Spinal cord (tissue), 10 donors: ENCODE measurements at places on chromosomes 7 and 10. TPM values are rescaled to one million over a fixed set of nuclear protein-coding genes. Genes with fewer than 3 reads are reported as not detected.

MYL10 gene
- not detected for total RNA-seq

SEMA3A gene
- total RNA-seq = 27.4 TPM

NEBL gene
- 157 TPM for total RNA-seq

MYO1G gene
- total RNA-seq = 0.55 TPM

FGFBP3 gene
- total RNA-seq = 17.5 TPM

NUP205 gene
- 46.7 TPM for total RNA-seq

SCIN gene
- total RNA-seq = 7.5 TPM

GTF2IRD1 gene
- 11.7 TPM for total RNA-seq

NKX2-3 gene
- not detected for total RNA-seq

TDRD1 gene
- total RNA-seq = 1.9 TPM

GNGT1 gene
- total RNA-seq = not detected

ANKIB1 gene
- 73.0 TPM for total RNA-seq

GRCh38 chr10:310371-310770 lies 175.1 kb downstream of the ZMYND11 start:
- no peak for DNase-seq
- H3K4me3 ChIP-seq = no peak overlapping the region
- H3K27ac ChIP-seq = no peak overlapping the region
- peaks cover 15% of the 10 kb centered on the region for H3K4me1 ChIP-seq
- H3K36me3 ChIP-seq = peaks cover 54% of the 10 kb centered on the region

DNA sequence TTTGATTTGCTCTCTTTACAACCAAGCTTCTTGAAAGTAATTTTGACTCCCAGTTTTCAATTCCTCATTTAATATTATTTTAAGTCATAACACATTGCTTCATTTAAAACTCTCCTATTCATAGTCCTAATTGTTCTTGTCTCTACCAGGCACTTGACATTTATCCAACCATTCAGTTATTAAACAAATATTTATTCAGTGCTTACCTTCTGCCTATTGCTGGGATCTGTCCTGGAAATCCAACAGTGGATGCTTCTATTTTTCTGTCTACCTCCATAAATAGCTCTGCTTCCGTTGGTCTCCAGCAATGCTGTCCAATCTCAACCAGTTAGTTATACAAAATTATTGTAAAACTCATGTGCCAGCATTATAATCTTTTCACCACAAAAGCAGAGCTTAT lies 615.1 kb downstream of the ZWINT start:
- H3K27me3 ChIP-seq = no peaks in the 10 kb centered on the region
- no peak overlapping the region for H3K27ac ChIP-seq
- no peak for DNase-seq

DNA sequence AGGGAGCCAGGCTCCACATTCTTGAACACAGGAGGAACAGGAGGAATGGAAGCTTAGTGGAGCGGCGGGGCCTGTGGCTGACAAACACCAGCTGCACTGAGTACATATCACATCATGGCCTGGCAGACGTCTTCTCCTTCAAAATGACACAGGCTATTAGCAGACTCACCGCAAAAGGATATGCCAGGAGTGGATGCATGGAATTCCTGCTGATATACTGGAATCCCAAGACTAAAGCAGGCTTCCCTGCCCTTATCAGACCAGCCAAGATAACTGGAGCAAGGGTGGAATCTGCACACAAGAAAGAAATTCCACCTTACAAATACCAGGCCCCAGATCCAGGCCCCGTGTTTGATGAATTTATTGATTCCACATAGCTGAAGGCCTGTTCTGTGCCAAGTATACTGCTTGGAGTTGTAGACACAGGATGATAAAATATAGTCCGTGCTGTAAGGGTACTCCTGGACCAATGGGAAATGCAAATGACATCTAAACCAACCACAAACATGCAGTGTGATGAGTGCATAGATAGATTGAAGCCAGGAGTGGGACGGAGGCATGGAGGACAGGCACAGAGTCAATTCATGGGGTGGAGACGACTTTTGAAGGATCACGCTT lies 480.5 kb upstream of the ZMIZ1 start:
- no peaks in the 10 kb centered on the region for H3K36me3 ChIP-seq
- DNase-seq = no peak
- H3K4me1 ChIP-seq = peaks cover 4% of the 10 kb centered on the region
- H3K4me3 ChIP-seq = no peak overlapping the region
- no peaks in the 10 kb centered on the region for H3K27me3 ChIP-seq

GRCh38 chr10:74058071-74058470 lies 60.2 kb downstream of the VCL start:
- no peaks in the 10 kb centered on the region for H3K27me3 ChIP-seq
- no peaks in the 10 kb centered on the region for H3K36me3 ChIP-seq
- no peak for DNase-seq
- no peak overlapping the region for H3K4me3 ChIP-seq
- no peaks in the 10 kb centered on the region for H3K4me1 ChIP-seq

GRCh38 chr7:121398246-121398645 lies 2.1 kb upstream of the FAM3C start:
- H3K4me1 ChIP-seq = no peaks in the 10 kb centered on the region
- no peak overlapping the region for H3K27ac ChIP-seq

DNA sequence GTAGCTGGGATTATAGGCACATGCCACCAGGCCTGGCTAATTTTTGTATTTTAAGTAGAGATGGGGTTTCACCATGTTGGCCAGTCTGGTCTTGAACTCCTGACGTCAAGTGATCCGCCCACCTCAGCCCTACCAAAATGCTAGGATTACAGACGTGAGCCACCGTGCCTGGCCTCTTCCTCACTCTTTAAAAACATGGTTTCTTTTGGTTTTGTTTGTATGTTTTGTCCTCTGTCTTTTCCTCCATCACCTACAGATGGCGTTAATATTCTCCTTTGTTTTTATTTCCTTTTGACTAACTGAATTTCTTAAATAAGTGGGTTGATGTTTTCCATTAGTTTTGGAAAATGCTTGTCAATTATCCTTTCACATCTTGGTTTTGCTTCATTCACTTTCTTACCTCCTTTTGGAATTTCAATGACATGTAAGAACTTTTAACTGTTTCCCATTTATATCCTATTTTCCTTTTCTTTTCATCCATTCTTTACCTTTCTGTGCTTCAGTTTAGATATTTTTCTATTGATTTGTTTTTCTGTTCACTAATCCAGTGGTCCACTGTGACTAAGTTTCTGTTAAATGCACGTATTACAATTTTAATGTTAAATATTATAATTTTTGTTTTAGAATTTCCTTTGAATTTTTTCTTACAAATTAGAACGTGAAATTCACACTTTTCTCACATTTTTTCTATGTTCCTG lies 104.1 kb downstream of the ZNF467 start:
- H3K4me3 ChIP-seq = no peak overlapping the region
- H3K27ac ChIP-seq = no peak overlapping the region
- DNase-seq = no peak
- H3K4me1 ChIP-seq = no peaks in the 10 kb centered on the region

GRCh38 chr10:122884166-122884565 lies 4.8 kb upstream of the FAM24B start:
- H3K36me3 ChIP-seq = no peaks in the 10 kb centered on the region
- H3K27ac ChIP-seq = no peak overlapping the region
- no peak for DNase-seq

DNA sequence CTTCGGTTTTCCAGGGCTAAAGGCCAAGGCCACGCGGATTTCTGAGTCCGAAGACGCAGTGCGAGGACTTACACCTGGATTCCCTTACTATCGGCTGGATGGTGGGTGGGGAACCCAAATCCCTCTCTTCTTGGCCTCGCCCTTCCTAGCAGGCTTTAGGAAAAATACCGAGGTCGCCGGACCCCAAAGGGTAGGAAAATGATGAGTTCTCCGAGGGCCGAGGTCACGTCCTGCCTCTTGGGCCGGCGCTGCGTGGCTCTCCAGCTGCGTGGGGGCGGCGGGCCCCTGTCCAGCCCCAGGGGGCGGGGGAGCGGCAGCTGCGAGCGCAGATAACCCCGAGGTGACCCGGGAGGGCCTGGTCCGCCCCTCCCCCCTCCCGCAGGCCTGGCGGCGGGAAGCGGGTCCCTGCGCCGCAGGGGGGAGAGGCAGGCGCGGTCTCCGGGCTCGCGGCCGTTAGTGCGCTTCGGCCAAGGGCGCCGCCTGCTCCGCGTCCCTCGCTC lies 805 bp upstream of the HMX3 start:
- peaks cover 58% of the 10 kb centered on the region for H3K4me1 ChIP-seq
- H3K36me3 ChIP-seq = no peaks in the 10 kb centered on the region
- no peak for DNase-seq

- no peaks in the 10 kb centered on the region for H3K4me1 ChIP-seq
- no peaks in the 10 kb centered on the region for H3K36me3 ChIP-seq
- no peak overlapping the region for H3K4me3 ChIP-seq
- H3K27ac ChIP-seq = no peak overlapping the region
- DNase-seq = no peak
These were observed 38.1 kb downstream of the RTKN2 start for GRCh38 chr10:62230344-62231121.

DNA sequence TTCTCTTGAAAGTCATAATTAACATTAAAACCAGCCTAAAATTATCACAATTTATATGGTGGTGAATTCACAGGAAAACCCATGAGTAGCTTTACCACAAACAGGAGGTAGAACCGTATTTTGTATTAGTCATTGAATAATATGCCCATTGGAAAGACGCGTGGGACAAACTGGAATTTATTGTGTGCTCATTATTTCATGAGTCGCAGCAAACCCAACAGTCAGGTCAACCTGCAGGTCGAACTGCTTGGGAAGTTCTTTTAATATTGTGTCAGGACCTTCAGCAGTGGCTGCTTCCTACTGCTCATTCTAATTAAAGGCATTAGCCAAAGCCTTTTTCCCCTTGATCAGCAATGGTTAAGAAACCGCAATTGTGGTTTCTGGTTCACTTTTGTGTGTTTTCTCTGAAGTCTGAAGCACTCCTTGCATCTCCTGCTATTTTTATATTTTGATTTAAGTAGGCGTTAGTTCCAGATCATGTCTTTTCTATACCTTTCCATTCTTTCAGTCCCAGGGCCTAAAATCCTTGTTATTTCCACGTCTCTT lies 100.1 kb downstream of the RAB11FIP2 start:
- no peaks in the 10 kb centered on the region for H3K36me3 ChIP-seq
- no peak overlapping the region for H3K27ac ChIP-seq
- no peak for DNase-seq
- no peak overlapping the region for H3K4me3 ChIP-seq

DNA sequence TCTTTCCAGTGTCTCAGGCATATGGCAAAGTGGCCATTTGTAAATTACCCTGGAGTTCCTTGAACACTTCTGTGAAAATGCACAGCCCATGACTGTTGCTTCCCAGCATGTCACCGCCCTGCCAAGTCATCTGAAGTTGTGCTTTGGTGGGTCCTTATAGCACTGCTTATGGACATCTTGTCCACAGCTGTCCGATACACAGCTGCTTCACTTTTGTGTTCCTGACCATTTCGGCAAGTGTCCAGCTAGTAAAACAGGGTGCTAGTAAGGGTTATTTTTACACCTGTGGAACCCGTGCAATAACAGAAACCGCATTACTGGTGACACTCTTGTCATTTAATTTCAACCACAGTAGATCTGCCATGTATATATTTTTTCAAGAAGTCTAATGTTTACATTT lies 29.7 kb downstream of the PIP4K2A start:
- no peak for DNase-seq
- H3K27ac ChIP-seq = no peak overlapping the region
- no peaks in the 10 kb centered on the region for H3K27me3 ChIP-seq
- H3K4me1 ChIP-seq = no peaks in the 10 kb centered on the region
- no peak overlapping the region for H3K4me3 ChIP-seq

GRCh38 chr10:49612513-49613164 lies 1.2 kb upstream of the CHAT start:
- DNase-seq = no peak
- H3K36me3 ChIP-seq = no peaks in the 10 kb centered on the region
- H3K4me1 ChIP-seq = peaks cover 57% of the 10 kb centered on the region
- no peak overlapping the region for H3K4me3 ChIP-seq
- no peak overlapping the region for H3K27ac ChIP-seq
- H3K27me3 ChIP-seq = peaks cover 96% of the 10 kb centered on the region

GRCh38 chr10:15141136-15142054 lies 27.1 kb downstream of the NMT2 start:
- peak overlapping the region; percentile 22 for H3K27ac ChIP-seq
- no peak overlapping the region for H3K4me3 ChIP-seq
- H3K4me1 ChIP-seq = peaks cover 10% of the 10 kb centered on the region
- DNase-seq = peak; percentile 81
- no peaks in the 10 kb centered on the region for H3K36me3 ChIP-seq

DNA sequence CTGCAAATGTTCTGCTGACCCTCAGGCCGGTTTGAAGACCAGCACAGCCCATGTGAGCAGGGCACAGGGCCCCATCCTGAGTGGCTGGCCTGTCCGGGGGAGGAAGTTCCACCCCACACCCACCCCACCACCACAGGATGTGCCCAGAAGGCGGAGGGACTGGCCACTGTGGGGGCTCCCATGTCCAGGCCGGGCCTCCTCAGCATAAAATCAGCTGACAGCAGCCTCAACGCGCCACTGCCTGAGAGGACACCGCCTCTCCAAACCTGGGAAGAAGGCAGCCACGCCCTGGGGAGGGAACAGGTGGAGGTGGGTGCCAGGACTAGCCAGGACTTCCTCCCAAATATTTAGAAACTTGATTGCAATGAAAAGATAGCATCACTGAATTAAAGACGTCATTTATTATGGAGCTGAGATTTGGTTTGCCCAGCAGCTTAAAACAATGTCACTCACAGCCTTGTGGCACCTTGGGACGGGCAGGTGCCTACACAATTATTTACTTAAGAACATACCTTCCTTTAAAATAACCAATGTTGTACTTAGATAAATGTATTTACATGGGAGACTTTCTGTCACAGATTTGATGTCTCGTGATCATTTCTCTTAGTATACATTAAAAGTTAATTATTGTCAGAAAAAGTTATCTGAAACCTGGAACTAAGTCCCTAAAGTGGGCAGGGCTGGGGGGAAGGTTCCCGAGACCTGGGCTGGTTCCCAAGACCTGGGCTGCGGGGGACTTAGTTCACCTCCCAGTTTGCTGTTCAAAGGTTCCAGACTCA lies 27.3 kb upstream of the FAM20C start:
- H3K36me3 ChIP-seq = peaks cover 2% of the 10 kb centered on the region
- no peak overlapping the region for H3K27ac ChIP-seq
- DNase-seq = no peak
- H3K27me3 ChIP-seq = no peaks in the 10 kb centered on the region

DNA sequence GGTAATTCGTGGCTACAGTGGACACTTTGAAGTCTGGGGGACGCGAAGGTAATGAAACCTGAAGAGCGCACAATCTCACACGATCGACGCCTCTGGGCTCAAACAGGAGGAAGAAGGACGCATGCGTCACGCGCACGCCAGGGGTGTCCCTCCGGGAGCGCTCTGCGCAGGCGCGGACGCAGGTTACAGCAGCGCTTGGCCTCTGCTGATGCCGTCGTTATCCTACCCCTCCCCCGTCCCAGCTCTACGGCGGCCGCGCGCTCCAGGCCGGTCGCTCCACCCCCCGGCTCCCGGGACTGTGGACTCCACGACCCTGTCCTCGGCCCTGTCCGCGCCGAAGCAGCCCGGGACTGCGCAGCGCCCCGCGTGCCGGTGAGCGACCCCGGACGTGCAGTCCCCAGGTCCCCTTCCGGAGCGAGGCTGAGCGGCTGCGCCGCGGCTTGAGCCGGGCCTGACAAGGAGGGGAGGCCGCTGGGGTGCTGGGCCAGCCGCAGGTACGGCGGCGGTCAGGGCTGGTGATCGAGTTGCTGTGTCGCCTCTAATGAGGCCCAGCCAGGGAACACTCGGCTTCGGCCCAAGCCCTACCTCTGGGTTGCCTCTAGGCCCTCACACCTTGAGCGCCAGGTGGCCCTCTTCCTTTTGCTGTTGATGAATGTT lies at the start of gene TMEM106B:
TMEM106B (plus strand) TSS at position 241 of the 657 bp plus-strand sequence. CDS start 3,517 bp downstream, outside the sequence.
- peak; percentile 98 for DNase-seq
- H3K4me3 ChIP-seq = peak within 1 kb of the TSS; percentile 95
- H3K27me3 ChIP-seq = peaks cover 2% of the 10 kb centered on the region

- no peak overlapping the region for H3K27ac ChIP-seq
- H3K36me3 ChIP-seq = no peaks in the 10 kb centered on the region
- DNase-seq = no peak
- no peaks in the 10 kb centered on the region for H3K4me1 ChIP-seq
These were observed 206.7 kb downstream of the AUTS2 start for GRCh38 chr7:69804962-69805361.
